Activated naive CD8-positive, alpha-beta T cell treated with anti-CD3 and anti-CD28 coated beads, Interleukin-2, amount 50 U/mL, for 24 hours (primary cell): ENCODE measurements at places on chromosomes 2 and 18.

- no peak for DNase-seq
Observed at GRCh38 chr2:191234376-191234775, 10.8 kb upstream of the MYO1B start.

- DNase-seq: no peak
Observed at GRCh38 chr18:79326413-79327198, 69.1 kb upstream of the NFATC1 start.

- no peak for DNase-seq
Observed at GRCh38 chr2:84846741-84847142, 34.1 kb downstream of the TRABD2A start.

- DNase-seq: no peak
Observed at GRCh38 chr2:31805688-31806087, 205.1 kb downstream of the MEMO1 start.
